ENCODE measurements at places on chromosomes 6 and 20. TPM values are rescaled to one million over a fixed set of nuclear protein-coding genes. Genes with fewer than 3 reads are reported as not detected.

Gene HLA-DMB
- polyA plus RNA-seq, result 53.3 TPM

Gene CALHM6
- 3.5 TPM for polyA plus RNA-seq

GRCh38 chr20:33482581-33482980 lies 7.3 kb upstream of the CBFA2T2 start:
- DNase-seq, result no peak

DNA sequence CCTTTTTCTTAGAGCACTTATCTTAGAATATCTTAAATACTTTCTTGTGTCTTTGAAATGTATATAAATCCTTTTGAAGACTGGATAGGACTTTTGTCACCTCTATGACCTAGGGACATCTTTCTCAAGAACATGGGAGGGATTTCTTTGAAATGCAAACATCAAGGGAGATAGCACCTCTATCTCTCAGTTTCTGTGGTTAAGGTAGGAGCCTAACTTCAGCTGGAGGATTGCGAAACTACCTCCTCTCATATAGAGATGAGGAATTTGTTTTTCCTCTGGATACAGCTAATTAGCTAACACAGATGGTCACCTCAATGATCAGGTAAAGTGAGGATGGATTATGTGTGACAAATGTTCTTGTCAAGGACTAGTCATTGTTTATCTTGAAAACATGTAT lies 631.3 kb upstream of the IMPG1 start:
- no peak for DNase-seq

DNA sequence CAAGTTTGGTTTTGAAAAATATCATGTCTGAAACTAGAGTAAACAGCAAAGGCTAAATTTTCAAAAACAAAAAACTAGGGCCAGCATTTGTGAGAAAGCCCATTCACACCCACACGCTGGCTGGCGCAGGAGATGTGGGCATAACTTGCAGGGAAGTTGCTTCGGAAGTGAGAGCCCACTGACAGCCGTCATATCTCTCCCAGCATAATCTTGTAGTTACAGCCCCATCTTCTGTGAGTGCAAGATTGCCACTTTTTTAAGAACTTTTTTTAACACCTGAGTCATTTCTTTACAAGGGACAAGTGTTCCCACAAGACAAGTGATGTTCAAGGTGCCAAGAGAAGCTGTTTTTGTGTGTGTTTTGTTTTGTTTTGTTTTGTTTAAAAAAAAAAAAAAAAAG lies 212.5 kb upstream of the CNR1 start:
- DNase-seq, result no peak

Gene RNF144B
- 16.5 TPM for polyA plus RNA-seq

DNA sequence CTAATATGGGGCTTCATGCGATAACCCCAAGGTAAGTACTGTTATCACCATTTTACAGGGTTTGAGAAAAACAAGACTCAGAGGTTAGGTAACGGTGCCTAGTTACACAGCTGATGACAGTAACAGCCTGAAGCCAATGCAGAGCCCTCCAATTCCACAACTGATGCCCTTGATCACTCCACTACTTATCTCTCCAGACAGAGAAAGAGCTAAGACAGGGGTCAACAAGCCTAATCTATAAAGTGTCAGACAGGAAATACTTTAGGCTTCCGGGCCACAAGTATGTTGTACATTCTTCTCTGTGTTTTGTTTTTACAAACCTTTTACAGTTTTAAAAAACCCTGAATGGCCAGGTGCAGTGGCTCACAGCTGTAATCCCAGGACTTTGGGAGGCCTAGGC lies 50.9 kb downstream of the MAP7 start:
- DNase-seq, result no peak

- no peak for DNase-seq
These were observed 62.4 kb upstream of the GMDS start for GRCh38 chr6:2307799-2308198.

Gene CPNE5
- polyA plus RNA-seq, result 14.1 TPM

GRCh38 chr6:111871725-111872400 lies 1.4 kb downstream of the FYN start:
- peak; percentile 62 for DNase-seq

DNA sequence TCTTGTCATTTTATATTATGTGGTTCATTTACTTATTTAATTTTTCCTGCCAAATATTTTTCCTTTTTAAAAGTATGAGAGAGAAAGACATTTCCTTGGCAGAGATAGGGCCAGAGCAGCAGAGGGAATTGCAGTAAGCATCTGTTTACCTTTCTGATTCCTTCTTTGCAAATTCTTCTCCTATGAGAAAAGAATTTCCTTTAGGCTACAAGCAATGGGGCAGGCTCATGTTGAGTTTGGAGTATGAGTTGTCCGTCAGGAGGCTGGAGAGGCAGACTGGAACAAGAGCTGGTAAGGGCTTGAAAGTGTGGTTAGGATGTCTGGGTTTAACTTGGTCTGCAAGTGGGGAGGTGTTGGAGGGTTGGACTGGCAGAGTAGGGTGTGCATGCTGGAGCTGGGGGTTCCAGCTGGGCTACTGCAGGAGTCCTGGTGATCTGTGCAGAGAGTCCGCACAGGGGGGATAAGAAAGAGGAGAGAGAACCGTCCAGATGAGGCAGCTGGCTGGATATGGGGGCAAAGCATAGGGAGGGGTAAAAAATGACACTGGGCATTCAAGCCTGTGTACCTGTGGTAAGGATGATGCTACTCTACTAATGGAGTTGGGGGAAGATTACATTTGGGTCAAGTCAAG lies 19.7 kb downstream of the TIAM2 start:
- no peak for DNase-seq

DNA sequence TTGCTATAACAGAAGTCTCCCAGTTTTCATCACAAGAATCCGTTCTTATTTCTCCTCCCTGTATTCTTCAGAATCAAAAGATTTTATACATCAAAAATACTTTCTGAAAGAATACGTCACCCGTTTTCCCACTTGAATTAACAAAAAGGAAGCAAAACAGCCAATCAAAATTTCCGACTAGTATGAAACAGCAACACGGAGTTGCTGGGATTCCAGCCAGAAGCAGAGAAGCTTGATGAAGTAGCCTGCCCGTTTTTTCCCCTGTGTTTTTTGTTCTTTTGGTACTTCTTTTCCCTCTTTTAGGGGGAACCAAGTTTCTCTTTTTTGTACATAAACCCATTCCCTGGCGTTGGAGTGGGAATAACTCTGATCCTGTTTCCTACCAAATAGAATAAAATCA lies 14.6 kb downstream of the TXLNB start:
- DNase-seq, result no peak

Gene RAB44
- 0.10 TPM for polyA plus RNA-seq

Gene RBCK1
- 105 TPM for polyA plus RNA-seq

DNA sequence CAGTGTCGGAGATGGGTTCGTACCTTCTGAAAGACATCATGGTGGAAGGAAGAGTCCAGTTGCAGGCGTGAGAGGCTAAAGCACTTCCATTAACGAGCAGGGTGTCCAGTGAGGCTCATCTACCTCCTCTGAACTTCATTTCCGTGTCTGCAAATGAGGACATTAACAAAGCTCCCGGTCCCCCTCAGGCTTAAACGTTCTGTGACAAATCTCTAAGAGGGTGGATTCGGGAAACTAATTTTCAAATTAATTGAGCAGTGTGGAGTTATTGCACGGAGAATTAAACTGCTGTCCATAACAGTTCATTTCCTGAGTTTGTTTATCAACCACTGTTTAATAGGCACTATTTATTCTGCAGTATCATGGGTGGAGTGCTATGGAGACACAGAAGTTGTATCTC lies 68.2 kb downstream of the TRMT6 start:
- DNase-seq, result no peak

DNA sequence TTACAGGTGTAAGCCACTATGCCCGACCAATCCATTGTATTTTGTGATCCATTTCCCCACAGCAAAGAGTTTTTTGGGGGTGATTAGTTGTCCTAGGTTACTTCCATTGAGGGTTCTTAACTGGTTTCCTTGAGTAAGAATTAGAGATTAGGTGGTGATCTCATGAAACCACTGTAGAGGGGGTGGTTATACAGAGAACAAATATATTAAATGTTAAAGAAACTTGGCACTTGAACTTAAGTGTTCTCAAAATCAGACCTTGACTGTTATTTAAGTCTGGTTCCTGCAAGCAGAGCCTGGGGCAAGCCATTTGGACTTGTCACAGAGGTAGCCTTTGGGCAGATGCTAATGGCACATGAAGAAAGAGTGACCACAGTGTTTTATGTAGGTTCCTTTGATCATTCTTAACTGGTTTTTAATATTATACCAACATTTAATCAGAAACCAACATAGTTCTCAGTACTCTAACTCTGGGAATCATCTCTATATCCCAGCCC lies 288.5 kb downstream of the SOX4 start:
- no peak for DNase-seq

DNA sequence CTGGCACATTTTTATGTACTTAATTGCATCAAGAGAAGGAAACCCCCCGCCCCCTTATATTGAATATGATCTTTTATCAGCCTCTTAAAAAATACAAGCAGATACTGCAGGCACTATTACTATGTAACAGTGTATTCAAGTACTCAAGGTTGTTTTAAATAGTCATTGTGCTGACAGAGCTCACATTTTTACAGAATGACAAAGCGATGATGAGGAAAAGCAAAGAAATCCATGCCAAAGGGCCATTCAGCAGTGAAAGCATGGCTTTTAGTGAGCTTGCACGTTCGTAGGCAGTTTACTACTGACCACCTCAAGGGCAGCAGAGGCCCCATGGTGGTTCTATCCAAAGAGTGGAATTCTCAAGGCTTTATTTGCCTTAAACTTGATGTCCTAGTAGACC lies 146.8 kb downstream of the RPS12 start:
- no peak for DNase-seq

DNA sequence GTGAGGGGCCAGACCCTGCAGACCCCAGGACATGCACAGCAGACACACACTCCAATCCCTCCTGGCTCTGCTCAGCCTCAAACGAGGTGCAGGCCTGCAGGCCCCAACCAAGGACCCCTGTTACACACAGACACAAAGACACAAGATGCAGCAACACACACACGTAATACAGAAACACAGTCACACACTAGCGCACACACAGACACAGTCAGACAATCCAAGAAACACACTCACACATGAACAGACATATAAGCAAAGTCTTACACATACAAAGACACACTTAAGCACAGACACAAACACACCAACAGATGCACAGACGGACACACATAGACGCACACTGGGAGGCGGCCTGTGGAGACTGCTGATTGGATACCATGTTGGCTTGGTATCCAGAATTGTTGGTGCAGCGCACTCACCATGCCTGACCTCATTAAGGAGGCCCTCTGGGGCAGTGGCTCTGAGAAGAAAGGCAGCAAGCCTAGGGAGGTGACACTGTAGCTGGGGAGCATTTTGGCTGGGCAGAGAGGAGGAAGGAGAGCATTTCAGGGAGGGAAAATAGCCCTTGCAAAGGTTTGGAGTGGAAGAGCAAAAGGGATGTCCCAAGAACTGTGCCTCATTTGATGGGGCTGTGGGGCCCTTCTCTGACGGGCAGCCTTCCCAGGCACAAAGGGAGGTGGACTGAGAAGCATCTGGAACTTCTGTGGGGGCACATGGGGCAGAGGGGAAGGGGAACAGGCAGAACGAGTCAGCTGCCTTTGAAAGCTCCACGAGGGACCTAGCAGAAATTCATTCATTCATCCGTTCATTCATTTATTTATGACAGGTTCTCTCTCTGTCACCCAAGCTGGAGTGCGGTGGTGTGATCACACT lies 1.4 kb upstream of the HSPA12B start:
- DNase-seq, result no peak

GRCh38 chr20:32207626-32208498 lies at the start of the genes PLAGL2 and POFUT1:
TSS of gene PLAGL2 (minus strand) at chr20:32207743. CDS start at chr20:32202178, 5,565 bp downstream.
TSS of gene POFUT1 (plus strand) at chr20:32207880. CDS start at chr20:32207942, 62 bp downstream.
- peak; percentile 89 for DNase-seq

Gene DCDC2
- 96.2 TPM for polyA plus RNA-seq

Gene FAM162B
- polyA plus RNA-seq, result 3.5 TPM

GRCh38 chr6:124798942-124799496 lies 163.2 kb upstream of the RNF217 start:
- no peak for DNase-seq

Gene VSX1
- 0.04 TPM for polyA plus RNA-seq

Gene TNFRSF21
- polyA plus RNA-seq, result 30.3 TPM

Gene PACRG
- polyA plus RNA-seq, result 16.1 TPM

GRCh38 chr6:159212028-159212427 lies 42.8 kb downstream of the FNDC1 start:
- DNase-seq, result no peak

Gene SRMS
- polyA plus RNA-seq, result 0.19 TPM

DNA sequence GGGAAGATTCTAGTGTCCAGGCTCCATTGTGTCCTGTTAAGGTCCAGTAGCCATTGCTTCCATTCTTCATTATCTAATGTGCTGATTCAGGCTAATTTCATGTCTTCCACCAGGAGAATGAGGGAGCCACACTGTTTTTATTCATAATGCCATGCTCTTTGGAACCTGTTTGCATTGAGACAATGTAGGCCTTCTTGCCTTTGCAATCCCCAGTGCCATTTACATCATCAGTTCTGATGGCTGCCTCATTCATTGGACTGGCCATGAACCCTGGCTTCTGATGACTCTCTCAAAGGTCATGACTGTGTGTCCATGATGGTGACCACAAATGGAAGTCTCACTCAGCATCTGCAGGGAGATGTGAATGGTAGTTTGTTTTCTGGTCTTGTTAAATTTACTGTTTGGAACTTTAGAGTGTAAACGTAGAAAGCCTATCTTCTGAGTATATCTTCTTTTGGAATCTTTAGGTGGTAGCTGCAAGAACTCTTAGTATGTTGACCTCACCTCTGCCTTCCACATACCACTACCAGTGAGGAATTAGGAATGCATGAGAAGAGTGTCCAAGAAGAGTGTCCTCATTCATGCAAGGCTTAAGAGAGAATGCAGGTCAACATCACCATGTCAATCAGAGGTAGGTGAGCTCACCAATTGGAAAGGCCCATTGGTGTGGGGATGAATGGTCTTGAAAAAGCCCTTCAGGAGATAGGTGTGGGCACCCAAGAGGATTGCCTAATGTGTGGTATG lies 42.9 kb upstream of the ZFP64 start:
- DNase-seq, result no peak

DNA sequence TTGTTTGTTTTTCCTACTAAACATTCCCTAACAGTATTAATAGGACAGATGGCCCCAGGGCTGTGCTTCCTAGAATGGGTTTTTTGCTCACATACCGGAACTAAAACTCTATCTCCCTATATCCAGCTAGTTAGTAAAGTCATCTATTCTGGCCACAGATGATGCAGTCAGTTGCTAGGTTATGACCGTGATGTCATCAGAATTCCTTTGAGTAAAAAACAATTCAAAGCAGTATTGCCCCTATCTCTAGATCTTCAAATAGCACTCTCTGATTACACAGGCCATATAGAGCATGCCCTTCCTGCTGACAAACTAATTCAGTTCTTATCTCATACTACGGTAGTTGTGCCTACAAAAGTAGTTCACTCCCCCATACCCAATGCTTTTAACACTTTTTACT lies 17.9 kb upstream of the ZNF451 start:
- DNase-seq, result no peak

DNA sequence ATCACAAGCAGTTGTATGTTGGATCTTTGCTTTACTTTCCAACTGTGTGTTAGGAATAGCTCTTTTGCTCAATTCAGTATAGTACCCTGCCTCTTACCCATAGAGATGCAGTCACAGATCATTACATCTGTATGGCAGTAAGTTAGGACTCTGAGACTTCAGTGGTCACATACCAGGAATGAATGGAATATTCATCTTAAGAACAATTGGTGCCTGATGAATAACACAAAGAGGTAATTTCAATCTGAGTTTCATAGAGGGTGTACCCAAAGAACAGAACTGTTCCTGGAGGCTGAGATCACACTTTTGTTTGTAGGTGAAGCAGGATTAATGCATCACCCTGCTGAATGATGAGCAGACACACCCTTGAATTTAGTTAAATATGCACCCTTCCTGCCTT lies 28.7 kb upstream of the KIF13A start:
- DNase-seq, result no peak

Data from renal pelvis (tissue), 12 donors.